Putamen (tissue), 1 donor: ENCODE measurements at places on chromosomes 2 and 18.

GRCh38 chr2:231720292-231720986 lies 12.1 kb downstream of the PTMA start:
- DNase-seq, result no peak

DNA sequence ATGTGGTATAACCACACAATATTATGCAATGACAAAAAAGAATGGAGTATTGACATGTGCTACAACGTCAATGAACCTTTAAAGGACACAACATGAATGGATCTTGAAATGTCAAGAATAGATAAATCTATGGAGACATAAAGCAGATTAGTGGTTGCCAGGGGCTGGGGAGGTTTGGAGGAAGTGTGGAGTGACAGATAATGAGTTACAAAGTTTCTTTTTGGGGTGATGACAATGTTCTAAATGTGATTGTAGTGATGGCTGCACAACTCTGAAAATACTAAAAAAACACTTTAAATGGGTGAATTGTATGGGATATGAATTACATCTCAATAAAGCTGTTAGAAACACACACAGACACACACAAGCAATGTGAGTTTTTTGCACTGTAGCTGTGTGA lies 37.4 kb upstream of the C1D start:
- DNase-seq, result no peak

DNA sequence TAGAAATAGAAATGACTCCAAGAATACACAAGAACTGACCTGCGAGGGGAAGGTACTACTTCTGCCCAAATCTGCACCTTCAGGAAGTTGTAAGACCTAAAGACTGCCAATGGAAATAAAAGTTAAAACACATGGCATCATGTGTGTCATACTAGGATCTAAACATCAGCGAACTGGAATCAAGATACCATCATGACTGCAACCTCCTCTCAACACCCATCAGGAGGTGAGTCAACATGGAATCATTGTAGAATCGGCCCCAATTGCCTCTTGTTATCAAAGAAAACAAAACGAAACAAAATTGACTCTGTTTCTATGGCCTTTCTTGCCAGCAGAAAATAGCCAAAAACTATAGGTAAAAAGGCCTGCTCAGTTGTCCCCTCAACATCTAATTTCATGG lies 15.1 kb downstream of the RDH14 start:
- DNase-seq, result no peak

DNA sequence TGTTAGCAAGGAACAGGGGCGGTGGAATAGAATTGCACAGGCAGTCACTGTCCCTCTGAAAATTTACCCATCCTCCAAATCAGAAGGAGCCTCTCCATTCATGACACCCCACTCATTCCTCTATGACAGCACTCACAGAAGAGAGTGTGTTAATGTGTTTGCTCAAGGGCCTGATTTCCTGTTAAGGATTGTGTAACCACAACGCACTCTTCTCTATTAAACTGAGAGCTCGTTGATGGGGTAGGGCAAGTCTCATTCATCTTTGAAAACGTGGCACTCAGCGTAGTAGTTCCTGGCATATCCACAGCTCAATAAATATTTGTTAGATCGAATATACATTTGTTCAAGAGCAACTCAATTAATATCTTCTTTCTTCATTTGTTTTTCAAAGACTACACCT lies 106.4 kb downstream of the VAPA start:
- DNase-seq, result no peak

GRCh38 chr2:129006135-129006886 lies 687.6 kb upstream of the HS6ST1 start:
- no peak for DNase-seq

GRCh38 chr2:236557306-236558030 lies 12.2 kb upstream of the ACKR3 start:
- no peak for DNase-seq

- peak; percentile 79 for DNase-seq
These were observed 1.4 kb downstream of the CYRIA start for GRCh38 chr2:16664052-16664731.

GRCh38 chr2:47735912-47736311 lies 47.0 kb upstream of the MSH6 start:
- no peak for DNase-seq

GRCh38 chr2:67309281-67309680 lies 87.9 kb upstream of the ETAA1 start:
- no peak for DNase-seq

- DNase-seq, result no peak
These were observed 329.4 kb downstream of the DLGAP1 start for GRCh38 chr18:4125627-4126230.

- DNase-seq, result no peak
These were observed 40.5 kb downstream of the ABCG8 start for GRCh38 chr2:43879261-43879660.

DNA sequence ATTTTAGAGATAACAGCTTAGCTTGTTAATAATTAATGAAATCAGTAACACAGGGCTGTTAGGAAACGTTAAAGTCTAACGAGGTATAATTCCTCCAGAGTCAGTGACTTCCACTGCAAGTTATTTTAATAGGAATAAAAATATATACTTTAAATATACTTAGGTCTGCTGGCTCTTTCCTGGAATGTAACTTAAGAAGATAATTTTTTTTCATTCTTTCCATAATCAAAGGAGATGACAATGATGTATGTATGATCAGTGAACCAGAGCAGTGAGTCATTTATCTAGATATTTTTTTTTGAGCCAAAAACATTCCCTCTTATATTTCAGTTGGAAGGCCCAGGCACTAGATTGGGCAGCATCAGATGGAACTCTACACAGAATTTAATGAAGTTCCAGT lies 104.2 kb upstream of the LYPD1 start:
- no peak for DNase-seq

GRCh38 chr18:34999756-35000289 lies 41.4 kb upstream of the MAPRE2 start:
- peak; percentile 11 for DNase-seq

DNA sequence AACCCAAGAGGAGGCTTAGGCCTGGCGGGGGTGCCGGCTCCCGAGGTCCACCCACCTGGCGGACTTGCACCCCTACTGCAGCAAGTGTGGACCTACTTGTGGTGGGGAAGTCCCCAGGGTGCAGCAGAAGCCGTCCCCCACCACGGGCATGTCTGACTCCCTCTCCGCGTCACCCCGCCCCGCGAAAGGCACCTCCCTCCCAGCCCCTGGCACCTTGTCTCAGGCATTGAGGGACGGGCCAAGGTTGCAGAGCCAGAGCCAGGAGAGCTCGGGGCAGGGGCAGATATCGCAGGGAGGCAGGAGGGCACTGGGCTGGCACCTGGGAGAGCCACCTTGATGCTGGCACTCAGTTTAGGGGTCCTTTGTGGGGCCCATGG lies 19.0 kb downstream of the CROCC2 start:
- DNase-seq, result no peak

- DNase-seq, result no peak
These were observed 7.1 kb upstream of the NABP1 start for GRCh38 chr2:191670787-191671186.

GRCh38 chr2:69013142-69013839 lies at the start of gene ANTXR1:
ANTXR1 (plus strand) TSS chr2:69013179; CDS start chr2:69013500, 321 bp downstream.
- DNase-seq, result no peak

- no peak for DNase-seq
These were observed 381.7 kb downstream of the CDH19 start for GRCh38 chr18:66222174-66222573.

DNA sequence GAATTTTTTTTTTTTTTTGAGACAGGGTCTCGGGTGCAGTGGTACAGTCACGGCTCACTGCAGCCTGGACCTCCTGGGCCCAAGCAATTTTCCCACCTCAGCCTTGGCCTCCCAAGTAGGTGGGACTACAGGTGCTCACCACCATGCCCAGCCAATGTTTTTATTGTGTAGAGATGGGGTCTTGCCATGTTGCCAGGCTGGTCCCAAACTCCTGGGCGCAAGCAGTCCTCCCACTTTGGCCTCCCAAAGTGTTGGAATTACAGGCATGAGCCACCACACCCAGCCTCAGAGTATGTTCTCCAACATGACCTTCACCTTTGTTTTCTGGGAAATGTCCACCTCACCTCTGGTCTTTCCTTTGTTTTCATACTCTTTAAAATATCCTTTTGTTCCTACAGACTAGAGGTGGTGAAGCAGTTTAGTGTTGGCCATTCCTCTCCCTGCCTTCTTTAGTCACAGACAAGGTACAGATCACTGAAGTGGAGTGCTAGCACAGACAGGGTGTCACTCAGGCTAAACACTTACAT lies 19.5 kb upstream of the MOCOS start:
- no peak for DNase-seq

- no peak for DNase-seq
These were observed 216.6 kb downstream of the HNMT start for GRCh38 chr2:138180692-138181386.

- DNase-seq, result no peak
These were observed 47.7 kb upstream of the SMIM21 start for GRCh38 chr18:75475228-75475627.

DNA sequence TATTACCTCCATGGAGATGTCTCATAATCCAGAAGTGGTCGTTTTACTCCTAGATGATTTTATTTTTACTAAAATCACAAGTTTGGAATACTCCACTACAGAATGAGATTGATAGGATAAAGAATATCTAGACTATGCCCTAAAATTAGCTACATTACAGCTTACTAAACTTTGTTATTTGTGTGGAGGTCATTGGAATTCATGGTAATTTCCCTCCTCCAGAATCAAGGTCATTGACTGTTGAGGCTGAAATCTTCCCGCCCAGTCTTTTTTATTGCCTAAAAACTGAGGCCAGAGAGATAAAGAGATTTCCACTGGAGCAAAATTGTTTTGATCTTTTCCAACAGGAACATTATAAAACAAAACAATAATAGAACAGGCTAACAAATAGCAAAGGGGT lies 35.0 kb downstream of the ITGB6 start:
- no peak for DNase-seq

DNA sequence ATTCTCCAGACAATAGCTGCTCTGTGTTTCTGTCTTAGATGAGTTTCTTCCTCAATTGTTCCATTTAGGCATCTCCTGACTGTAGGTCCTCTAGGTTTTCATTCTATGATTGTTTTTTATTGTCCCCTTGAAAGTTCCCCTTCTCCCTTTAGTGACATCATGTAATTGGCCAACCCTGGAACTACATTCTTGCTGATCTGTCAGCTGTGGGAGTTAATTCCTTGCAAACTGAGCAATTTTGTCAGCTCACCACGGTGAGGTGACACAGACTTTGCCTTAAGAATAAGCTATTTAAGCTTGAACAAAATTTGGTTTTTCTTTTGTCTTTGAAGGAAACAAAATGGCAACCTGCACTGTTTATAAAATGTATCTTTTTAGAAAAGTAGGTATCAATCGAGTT lies 95.9 kb downstream of the TXNL1 start:
- no peak for DNase-seq

DNA sequence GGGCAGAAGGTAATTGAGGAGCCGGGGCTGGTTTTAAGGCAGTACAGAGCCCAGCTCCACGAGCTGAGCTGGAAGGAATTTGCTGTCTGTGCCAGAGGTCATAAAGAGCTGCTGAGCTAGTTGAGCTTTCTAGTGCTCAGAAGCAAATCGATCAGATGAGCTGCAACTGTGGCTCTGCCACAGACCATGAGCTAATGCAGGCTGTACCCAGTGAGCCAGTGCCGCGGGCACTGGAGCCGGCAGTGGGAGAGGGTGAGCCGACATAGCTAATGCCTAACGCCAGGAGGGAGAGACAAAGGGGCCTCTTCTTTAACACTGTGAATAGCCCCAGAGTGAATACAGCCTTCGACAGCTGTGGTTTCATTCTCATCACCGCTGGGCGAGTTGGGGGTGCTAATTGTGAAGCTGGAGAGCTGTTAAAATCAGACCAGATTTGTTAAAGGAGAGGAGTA lies 410.1 kb upstream of the TCF4 start:
- DNase-seq, result peak; percentile 89

GRCh38 chr2:208129744-208130711 lies at the start of gene CRYGC:
CRYGC (minus strand) TSS chr2:208129828; CDS start chr2:208129792, 36 bp downstream.
- no peak for DNase-seq

DNA sequence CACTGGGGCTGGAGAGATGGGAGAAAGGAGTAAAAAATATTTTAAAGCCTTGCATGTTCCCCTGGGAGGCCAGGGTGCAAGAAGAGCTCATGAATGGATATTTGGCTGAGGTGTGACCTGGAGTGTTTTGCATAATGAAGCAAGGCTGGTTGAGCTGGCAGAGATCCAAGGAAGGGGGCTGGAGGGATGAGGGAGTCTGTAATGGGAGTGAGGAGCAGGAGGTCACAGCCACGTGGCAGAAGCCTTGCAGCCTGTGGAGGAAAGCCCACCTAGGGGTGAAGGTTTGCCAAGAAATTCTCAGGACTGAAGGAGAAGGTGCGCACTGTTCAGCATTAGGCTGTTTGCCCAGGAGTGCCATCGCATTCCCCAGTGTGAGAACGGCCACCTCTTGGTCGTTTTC lies 40.3 kb upstream of the ATP8B1 start:
- DNase-seq, result no peak

DNA sequence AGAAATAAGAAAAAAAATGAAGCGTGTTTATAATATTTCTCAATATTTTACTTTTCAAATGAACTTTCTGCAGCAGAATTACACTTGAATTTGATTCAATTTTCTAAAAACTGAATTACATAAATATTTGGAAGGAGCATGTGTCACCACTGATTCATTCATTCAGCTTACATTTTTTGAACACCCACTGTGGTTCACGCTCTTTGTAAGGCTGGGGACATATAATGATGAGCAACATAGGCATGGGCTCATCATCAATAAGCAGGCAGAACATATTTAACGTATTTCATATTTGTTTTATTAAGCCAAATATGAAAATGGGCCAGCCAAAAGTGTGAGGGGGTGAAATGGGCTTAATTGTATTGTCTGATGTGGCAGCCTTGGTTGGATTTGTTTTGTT lies 209.1 kb downstream of the CTNNA2 start:
- no peak for DNase-seq

DNA sequence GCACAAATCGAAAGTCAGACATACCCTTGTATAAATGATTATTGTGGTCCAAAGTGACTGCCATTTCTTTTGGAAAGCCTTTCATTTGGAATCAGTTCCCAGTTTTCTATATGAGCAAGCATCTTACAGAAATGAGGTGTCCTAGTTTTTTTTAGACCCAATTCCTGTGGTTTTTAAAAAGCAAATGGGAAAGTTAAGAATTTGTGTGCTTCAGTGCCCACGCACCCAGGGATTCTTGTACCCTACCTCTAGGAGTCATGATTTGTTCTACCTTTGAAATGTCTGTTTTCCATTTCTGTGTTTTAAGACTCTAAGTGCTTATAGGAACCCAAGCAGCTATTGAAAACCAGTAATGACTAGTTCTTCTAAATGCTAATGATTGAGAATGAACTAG lies 218.1 kb downstream of the CAMKMT start:
- DNase-seq, result peak; percentile 56

DNA sequence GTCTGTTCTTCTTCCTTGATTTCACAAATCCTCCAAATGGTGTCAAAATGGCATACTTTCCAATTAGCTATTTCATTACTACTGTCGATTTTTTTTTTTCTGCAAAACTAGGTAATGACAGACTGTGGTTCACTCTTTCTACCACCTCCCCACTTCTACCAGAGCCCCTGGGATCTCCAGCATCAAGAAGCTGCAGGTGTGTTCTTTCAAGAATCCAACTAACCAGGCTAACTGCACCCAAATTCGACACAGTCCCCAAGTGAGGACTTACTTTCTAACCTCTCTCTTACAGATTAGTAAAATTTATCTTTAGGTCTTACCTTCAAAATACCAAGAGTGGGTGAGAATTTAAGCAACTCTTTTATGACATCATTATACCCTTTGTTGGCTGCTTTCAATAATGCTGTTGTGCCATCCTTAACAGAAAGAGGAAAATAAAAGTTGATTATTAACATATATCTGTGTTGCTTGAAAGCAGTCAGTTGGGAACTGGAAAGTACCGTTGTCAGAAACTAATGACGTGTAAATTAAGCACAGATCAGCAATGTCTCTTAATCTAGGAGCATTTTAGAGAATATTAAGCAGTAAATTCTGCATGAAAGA lies 31.2 kb upstream of the NPC1 start:
- no peak for DNase-seq
